ENCODE measurements at places on chromosomes 16 and 17.

GRCh38 chr16:496097-496886 is 31.2 kb upstream of the CAPN15 start:
- no peak for DNase-seq

GRCh38 chr17:43935926-43936261 is 6.4 kb downstream of the PPY start:
- DNase-seq = no peak

DNA sequence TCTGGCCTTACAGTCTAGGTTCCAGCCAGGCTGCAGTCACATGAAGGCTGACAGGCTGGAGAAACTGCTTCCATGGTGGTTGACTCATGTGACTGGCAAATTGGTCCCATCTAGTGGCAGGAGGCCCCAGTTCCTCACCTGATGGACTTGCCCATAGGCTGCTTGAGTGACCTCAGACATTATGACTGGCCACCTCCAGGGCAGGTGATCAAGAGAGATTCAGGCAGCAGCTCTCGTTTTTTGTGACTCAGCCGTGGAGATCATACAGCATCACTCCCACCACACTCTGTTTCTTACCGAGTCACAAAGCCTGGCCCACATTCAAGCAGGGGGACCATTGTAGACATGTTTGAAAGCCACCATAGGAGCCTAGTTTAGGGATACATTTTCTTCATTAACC is 34.5 kb downstream of the SIAH1 start:
- no peak for DNase-seq

GRCh38 chr16:67893743-67894399 is 817 bp downstream of the PSKH1 start:
- DNase-seq = no peak

- DNase-seq = no peak
Measured at GRCh38 chr16:48959204-48959603, 322.4 kb downstream of the CBLN1 start.

- no peak for DNase-seq
Measured at GRCh38 chr16:78815713-78816112, 716.3 kb downstream of the WWOX start.

- no peak for DNase-seq
Measured at GRCh38 chr16:49701789-49702494, 154.0 kb downstream of the ZNF423 start.

- no peak for DNase-seq
Measured at GRCh38 chr16:50275428-50276325, 9.3 kb downstream of the ADCY7 start.

- no peak for DNase-seq
Measured at GRCh38 chr17:48843187-48843900, 12.5 kb downstream of the CALCOCO2 start.

GRCh38 chr16:876041-876335 is 75.5 kb upstream of the GNG13 start:
- DNase-seq = no peak

GRCh38 chr16:12539185-12539929 is 264.3 kb downstream of the CPPED1 start:
- DNase-seq = no peak

- DNase-seq = no peak
Measured at GRCh38 chr17:37461668-37462067, 28.0 kb upstream of the DUSP14 start.

DNA sequence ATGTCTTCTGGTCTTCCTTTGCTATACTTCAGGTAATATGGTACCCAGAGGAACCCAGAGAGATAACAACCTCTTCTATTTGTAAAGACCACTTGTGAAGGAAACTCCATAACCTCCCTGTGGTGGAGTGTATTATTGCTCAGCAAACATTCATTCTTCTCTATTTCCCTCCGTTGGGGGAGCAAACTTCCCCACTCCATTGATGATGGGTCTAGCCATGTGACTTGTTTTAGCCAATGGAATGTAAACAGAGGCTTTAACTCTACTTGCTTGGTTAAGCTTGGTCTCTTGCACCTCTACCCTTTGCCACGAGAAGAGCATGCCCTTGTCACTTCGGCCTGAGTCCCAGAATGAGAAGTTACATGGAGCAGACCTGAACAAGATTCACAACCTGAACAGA is 30.0 kb upstream of the SKAP1 start:
- no peak for DNase-seq

DNA sequence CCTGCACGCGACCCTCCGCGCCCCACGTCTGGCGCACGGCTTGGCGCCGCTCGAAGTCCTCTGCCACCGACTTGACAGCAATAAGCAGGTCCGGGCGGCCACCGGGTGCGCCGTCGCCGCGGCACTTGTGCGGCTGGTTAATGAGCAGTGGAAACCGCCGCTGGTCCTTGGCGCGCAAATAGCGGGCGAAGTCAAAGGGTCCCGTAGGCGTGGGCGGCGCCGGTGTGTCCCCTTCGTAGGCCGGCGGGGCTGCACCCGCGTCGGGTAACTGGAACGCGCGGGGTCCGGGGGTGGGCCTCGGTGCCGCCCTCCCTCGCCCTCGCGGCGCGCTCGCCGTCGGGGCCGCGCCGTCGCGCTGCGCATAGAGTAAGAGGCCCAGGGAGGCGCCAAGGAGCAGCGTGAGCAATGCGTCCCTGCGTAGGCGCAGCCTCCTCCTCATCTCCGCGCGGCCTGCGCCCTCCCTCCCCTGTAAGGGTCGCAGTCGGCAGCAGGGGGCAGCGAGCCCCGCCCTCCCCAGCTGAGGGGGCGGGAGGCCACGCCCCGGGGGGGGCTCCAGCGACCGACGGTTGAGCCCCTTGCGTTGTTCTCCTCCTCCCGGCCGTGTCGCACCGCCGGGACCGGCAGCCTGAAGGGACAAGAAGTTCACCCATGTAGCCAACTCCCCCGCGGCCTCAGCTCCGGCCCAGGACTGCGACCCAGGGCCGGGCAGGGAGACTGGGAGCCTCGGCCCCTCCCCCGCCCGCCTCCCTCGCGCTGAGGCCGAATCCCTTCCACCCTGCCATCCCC is 558 bp downstream of the B3GNT9 start:
- DNase-seq = no peak

- DNase-seq = no peak
Measured at GRCh38 chr16:4936991-4937781, at the start of gene PPL. TSS of gene PPL (minus strand) at chr16:4937148. CDS start at chr16:4937045, 103 bp downstream.
